Stimulated activated CD4-positive, alpha-beta T cell treated with anti-CD3 and anti-CD28 coated beads, Interleukin-12 subunit alpha, Interleukin-12 subunit beta, amount 100 ng/mL, for 48 hours (primary cell): ENCODE measurements at places on chromosomes 1 and 21.

GRCh38 chr21:33021150-33021549 is 4.6 kb upstream of the OLIG2 start:
- DNase-seq: no peak

DNA sequence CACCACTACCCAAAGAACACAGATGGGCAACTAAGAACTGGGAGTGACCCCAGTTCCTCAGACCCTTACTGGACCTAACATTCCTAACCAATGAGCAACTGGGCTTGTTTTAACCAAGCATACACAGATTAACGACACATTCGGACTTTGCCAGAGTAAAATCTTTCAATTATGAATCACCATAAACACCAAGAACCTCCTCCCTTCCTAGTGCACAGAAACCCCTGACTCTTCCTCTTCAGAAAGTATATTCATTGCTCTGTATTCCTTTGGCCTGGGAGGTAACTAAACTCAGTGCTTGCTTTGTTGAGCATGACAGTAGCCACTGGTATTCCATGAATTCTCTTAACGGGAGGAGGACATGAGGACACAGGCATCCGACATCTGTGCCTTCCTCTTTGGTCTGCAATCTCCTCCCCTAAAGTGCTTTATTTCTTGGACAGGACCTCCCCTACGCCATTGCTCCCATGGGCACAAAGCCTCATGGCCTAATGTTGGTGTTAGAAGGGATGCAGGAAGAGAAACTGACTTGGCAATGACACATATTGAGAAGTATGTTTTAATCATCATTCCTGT is 42.7 kb downstream of the SEC16B start:
- no peak for DNase-seq

DNA sequence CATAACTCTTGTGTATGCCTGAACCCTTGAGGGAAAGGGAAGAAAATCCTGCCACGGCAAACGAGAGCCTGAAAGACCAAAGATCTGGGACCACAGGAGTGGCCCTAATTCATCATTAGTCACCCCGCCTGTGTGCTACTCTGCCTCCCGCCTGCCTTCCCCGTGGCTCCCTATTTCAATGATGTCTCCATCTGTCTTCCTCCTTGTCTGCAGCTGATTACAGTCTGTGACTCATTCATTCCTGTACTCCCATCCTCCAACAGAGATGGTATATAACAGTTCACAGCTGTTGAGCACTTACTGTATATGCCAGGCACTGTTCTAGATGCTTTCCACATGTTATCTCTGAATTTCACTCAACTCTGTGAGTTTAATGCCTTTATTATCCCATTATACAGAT is 96.6 kb downstream of the SEC16B start:
- no peak for DNase-seq

DNA sequence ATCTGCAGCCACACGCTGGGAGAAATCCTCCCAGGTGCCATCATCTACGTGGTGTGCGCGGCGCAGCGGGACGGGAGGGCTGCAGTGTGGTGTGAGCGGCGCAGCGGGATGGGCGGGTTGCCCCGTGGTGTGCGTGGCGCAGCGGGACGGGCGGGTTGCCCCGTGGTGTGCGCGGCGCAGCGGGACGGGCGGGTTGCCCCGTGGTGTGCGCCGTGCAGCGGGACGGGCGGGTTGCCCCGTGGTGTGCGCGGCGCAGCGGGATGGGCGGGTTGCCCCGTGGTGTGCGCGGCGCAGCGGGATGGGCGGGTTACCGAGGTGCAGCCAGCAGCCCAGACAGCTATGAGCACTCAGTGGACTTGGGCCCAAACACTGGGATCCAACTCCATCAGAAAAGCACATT is 4.7 kb downstream of the WRAP73 start:
- DNase-seq: no peak

- no peak for DNase-seq
Measured at GRCh38 chr1:33763406-33763805, 100.5 kb upstream of the HMGB4 start.

- no peak for DNase-seq
Measured at GRCh38 chr1:66167267-66167666, 366.7 kb upstream of the SGIP1 start.

- no peak for DNase-seq
Measured at GRCh38 chr21:43611598-43612369, 47.5 kb downstream of the HSF2BP start.

GRCh38 chr1:245488346-245489129 is 333.8 kb downstream of the KIF26B start:
- DNase-seq: no peak

DNA sequence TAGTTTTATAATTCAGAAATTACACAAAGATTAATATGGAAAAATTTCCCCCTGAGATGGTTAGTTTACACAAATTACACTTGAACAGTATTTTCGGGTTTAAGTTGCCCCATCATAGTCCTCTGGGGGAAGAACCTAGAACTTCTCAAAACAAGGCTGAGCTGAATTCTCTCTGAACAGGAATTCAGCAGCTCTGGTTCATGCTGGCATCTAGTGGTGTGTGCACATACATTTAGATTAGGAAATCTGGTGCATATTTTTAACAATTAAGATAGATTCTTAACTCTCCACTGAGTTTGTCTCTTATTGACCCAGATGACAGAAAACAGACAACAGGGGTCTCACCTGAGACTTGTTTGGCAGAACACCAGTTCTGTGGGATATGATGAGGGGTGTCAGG is 410.7 kb downstream of the DSCAM start:
- DNase-seq: no peak

DNA sequence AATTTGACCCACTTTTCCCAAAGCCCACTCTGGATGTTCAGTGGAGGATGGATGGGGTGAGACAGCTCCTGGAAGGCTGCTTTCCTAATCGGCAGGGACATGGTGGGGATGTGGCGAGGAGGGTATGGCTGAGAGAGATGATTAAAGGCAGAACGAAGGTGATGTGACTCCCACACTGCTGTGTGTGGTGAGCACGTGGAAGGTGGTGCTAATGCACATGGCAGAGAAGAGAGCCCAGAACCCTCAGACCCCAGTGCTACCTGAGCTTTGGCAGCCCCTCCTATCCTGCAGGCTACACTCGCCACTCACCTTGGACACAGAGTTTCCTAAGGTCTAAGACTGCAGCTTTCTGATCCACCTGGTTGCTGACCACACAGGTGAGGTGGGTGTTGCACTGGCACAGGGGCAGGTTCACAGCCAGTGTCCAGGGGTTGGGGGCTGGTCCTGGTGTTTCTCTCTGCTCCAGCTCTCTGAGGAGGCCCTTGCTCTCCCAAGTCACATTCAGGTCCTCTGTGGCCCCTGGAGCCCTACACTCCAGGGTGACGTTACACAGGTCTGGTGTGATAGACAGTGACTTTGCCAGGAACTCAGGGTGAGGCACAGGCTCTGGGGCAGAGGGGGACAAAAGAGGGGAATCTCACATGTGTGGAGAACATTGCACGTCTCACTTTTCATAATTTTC is 151.4 kb upstream of the ETV3 start:
- DNase-seq: no peak

- peak; percentile 40 for DNase-seq
Measured at GRCh38 chr1:20521960-20522861, 14.3 kb upstream of the MUL1 start.
